ENCODE measurements at places on chromosomes 16 and 17.

DNA sequence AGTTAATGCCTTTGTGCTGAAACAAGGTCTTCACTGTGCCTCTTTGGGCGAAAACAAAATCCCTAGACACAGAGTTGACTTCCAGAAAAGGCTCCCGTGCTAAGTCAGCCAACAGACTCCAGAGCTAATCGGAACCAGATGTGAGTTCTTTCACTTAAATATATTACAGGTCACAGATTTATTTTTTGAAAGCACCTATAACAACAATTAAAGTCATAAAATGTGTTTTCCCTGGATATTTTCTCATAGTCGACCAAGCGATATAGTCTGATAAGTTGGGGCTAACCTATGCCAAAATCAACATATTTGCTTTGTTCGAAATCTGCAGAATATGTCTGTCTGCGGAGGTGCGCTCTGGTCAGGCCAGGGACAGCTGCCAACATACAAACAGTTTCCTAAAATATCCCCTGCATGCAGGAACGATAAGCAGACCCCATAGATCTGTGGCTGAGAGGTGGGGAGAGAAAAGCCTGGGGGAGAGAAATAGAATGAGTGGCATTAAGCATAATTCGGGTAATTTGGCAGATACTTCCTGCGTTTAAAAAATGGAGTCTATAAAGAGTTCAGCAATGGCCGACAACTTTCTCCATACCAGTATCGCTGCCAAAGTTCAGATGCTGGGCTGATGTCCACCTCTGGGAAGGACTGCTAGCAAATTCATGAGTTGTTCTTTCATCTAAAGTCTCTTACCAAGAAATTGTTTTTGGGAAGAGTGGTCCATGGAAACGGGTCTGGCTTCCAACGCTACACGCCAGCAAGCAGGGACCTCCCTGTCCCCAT lies 50.8 kb upstream of the MYH10 start:
- no peak for DNase-seq

DNA sequence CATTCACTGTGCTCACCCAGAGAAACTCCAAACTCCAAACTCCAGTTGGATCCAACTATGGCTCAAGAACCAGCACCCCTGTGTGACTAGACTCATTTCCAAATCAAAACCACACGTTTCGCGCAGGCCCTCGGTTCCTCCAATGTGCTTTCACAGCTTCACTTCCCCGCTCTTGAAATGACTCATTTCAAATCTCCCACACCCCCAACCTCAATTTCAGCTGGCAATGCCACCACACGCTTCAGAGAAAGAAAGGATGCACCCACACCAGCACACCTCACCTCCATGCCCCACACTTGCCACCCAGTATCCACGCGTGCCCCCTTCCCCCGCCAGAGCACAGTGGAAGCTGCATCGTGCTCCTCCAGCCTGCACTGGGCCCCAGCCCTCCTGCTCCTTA lies 9.0 kb downstream of the TMEM92 start:
- no peak for DNase-seq

GRCh38 chr16:9362604-9363003 lies 271.2 kb downstream of the HAPSTR1 start:
- no peak for DNase-seq

DNA sequence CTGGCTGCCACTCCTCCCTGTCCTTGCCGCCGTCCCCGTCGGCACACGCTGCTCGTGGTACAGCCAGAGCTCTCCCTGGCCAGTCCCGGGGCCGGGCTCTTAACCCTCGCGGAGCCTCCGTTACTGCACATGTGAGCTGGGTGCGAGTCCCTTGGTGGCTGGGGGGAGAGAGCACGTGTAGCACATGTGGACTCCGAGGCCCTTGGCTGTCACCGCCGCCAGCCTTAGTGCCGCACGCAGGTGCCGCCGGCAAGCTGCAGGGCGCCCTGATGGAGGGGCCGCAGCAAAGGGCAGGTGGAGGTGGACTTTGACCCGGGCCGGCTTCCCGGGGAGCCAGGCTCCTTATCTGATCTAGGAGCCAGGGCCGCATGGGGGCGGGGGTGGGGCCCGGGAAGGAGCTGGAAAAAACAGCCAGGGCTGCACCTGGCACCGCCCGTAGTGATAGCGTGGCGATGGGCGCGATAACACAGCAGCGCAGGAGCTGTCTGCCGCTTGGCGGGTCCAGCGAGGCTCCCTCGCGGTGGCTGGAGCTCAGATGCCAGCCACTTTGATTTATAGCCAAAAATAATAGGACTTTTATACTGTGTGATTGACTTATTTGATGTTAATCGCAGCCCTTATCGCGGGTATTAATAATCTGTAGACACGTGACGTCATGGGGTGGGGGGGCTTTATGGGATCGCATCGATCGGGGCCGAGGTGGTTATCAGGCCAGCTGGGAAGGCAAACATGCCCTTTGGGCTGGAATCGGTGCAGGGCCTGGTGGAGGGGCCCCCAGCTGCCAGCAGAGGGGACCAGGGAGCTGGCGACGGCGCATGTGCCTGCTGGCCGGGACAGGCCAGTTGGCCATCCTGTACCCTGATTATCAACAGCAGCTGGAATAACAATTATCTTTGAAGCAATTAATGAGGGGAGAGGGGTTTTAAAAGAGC lies 35.1 kb downstream of the ZFPM1 start:
- no peak for DNase-seq

GRCh38 chr17:32516450-32516849 lies 29.7 kb downstream of the CDK5R1 start:
- no peak for DNase-seq

- DNase-seq, result no peak
Observed at GRCh38 chr16:49817754-49818507, 38.0 kb downstream of the ZNF423 start.

- no peak for DNase-seq
Observed at GRCh38 chr16:71514476-71514875, 11.8 kb upstream of the CHST4 start.

- no peak for DNase-seq
Observed at GRCh38 chr16:57444711-57445110, 2.5 kb downstream of the CIAPIN1 start.
